HCT116 (cell line): ENCODE measurements at places on chromosomes 1 and 21. TPM values are rescaled to one million over a fixed set of nuclear protein-coding genes. Genes with fewer than 3 reads are reported as not detected.
A peak's percentile ranks its signal among the peaks of the same experiment; 100 is the strongest.

GRCh38 chr1:220747437-220748088, 559 bp upstream of the MTARC2 start:
- H3K27ac ChIP-seq: peak overlapping the region; percentile 71
- DNase-seq: no peak
- H3K4me1 ChIP-seq: peaks cover 6% of the 10 kb centered on the region; the same call in 1 of the 2 replicates

DNA sequence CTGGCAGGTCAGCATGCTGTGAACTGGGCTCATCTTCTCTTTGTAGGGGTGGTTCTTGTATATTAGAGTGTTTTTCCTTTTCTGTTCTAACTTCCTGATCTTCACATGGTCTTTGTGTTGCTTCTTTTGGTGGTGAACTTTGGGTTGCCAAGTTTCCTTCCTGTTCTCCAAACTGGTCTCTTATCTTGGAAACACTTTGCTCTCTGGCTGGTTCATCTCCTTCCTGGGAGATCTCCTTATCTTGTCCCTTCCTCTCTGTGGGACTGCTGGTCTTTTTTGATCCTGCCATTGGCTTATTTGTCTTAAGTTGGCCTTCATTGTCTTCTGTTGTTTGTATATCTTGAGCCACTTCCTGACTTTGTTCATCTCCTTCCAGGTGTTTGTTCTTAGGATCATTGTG, 2.1 kb downstream of the TCHHL1 start:
- no peaks in the 10 kb centered on the region for H3K36me3 ChIP-seq
- no peak overlapping the region for H3K4me3 ChIP-seq
- H3K4me1 ChIP-seq: peaks cover 4% of the 10 kb centered on the region; the same call in 1 of the 2 replicates
- no peak for DNase-seq
- peaks cover 44% of the 10 kb centered on the region for H3K27me3 ChIP-seq

GRCh38 chr1:67780637-67781036, 52.6 kb downstream of the GNG12 start:
- H3K36me3 ChIP-seq: no peaks in the 10 kb centered on the region; the same call in 1 of the 2 replicates
- no peaks in the 10 kb centered on the region for H3K27me3 ChIP-seq
- no peak for DNase-seq
- no peaks in the 10 kb centered on the region for H3K4me1 ChIP-seq
- no peak overlapping the region for H3K27ac ChIP-seq

- no peak overlapping the region for H3K27ac ChIP-seq
- H3K4me1 ChIP-seq: peaks cover 9% of the 10 kb centered on the region; the same call in 1 of the 2 replicates
- no peak overlapping the region for H3K4me3 ChIP-seq
- no peaks in the 10 kb centered on the region for H3K27me3 ChIP-seq
Measured at GRCh38 chr1:241706257-241706656, 54.2 kb downstream of the WDR64 start.

DNA sequence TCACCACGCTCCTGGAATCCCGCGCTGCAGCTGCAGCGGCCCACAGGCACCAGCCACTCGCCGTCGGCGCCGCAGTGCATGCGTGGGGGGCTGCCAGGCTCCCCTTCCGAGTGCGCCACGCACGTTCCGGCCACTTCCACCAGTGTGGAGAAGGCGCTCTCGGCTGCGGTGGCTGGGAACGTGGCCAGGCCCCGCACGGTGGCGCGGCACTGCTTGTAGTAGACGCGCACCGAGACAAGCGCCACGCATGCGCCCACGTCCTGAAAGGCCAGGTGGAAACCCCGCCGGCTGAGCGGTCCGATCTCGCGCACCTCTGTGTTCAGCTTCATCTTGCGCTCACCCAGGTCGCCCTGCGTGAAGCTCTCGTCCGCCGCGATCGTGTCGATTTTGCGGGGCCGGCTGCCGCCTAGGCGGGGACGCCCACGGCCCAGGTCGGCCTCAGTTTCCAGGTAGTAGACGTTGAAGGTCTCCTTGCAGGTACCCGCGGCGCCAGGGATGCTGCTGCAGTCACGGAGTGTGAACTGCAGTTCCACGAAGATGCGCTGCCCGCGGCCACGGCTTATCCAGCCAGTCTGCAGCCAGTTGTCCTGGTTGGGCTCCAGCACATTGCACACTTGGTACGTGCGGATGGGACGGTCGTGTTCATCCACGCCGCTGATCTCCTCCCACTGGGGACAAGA, 3.4 kb downstream of the EPHA10 start:
- no peak overlapping the region for H3K27ac ChIP-seq
- no peak for DNase-seq
- no peaks in the 10 kb centered on the region for H3K36me3 ChIP-seq
- no peak overlapping the region for H3K4me3 ChIP-seq

- no peak overlapping the region for H3K27ac ChIP-seq
- H3K27me3 ChIP-seq: no peaks in the 10 kb centered on the region
- no peak for DNase-seq
- no peaks in the 10 kb centered on the region; the same call in 1 of the 2 replicates for H3K36me3 ChIP-seq
Measured at GRCh38 chr21:43734928-43735229, 15.9 kb downstream of the PDXK start.

DNA sequence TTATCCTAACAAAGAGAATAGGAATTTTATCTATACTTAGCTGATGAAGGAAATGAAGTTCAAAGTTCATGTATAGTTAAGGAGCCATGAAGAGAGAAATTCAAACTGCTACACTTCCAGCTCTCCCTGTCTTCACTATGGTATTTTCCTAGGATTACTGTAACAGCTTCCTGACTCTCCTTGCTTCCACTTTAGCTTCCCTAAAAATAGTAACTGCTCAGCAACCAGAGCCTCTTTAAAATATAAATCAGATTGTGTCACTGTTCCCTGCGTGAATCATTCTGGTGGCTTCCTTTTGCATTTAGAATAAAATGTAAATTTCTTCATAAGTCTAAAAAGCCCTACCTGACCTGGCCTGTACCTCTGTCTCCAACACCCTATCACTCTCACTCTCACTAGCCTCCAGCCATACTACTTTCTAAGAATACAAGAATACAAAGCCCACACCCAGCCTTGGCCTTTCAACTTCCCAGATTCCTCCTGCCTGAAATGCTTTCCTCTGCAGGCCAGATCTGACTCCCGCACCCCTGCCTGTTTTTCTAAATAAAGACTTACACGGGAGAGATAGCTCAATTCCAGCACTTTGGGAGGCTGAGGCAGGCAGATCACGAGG, 30.5 kb downstream of the OR10J1 start:
- no peaks in the 10 kb centered on the region for H3K4me1 ChIP-seq
- peaks cover 22% of the 10 kb centered on the region for H3K27me3 ChIP-seq
- H3K27ac ChIP-seq: no peak overlapping the region
- no peak for DNase-seq
- H3K4me3 ChIP-seq: no peak overlapping the region

- no peaks in the 10 kb centered on the region for H3K4me1 ChIP-seq
- no peaks in the 10 kb centered on the region for H3K27me3 ChIP-seq
- no peak overlapping the region for H3K27ac ChIP-seq
- DNase-seq: no peak
- H3K4me3 ChIP-seq: no peak overlapping the region
Measured at GRCh38 chr21:24411429-24411828, 1195.9 kb downstream of the MRPL39 start.

DNA sequence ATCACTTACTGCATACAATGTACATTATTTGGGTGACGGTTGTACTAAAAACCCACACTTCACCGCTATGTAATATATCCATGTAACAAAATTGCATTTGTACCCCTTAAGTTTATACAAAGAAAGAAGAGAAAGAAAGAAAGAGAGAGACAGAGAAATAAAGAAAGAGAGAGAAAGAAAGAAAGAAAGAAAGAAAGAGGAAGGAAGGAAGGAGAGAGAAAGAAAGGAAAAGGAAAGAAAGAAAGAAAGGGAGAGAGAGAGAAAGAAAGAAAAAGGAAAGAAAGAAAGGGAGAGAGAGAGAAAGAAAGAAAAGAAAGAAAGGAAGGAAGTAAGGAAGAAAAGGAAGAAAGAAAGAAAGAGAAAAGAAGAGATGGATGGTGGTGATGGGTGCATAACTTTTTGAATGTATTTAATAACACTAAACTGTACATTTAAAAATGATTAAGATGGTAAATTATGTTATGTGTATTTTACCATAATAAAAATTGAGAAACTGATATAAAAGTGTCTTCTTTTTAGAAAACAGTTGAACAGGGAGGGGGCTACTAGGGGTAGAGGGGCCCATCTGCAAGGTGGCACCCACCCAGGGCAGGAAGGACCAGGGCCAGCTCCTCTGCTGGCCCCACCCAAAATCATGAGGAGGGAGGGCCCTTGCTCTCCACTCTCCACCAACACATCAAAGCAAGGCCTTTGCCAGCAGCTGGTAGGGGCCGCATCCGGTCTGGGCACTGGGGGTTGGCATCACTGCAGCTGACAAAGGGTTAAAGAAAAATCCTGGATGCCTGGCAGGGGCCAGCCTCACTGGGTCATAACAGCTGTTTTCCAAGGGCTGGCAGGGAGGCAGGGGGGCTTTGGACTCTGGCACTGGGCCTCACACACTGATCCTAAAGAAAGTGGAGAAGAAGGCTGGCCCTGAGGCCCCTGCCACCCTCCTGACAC, 153.9 kb upstream of the EDN2 start:
- DNase-seq: no peak
- H3K4me1 ChIP-seq: peaks cover 11% of the 10 kb centered on the region; the same call in 1 of the 2 replicates
- no peaks in the 10 kb centered on the region for H3K27me3 ChIP-seq

GRCh38 chr1:226749467-226749866, 10.4 kb upstream of the ITPKB start:
- no peak for DNase-seq
- no peaks in the 10 kb centered on the region for H3K36me3 ChIP-seq
- no peaks in the 10 kb centered on the region for H3K4me1 ChIP-seq
- no peak overlapping the region for H3K27ac ChIP-seq
- no peaks in the 10 kb centered on the region for H3K27me3 ChIP-seq

- no peaks in the 10 kb centered on the region for H3K36me3 ChIP-seq
- H3K27me3 ChIP-seq: no peaks in the 10 kb centered on the region
- H3K27ac ChIP-seq: no peak overlapping the region
- H3K4me3 ChIP-seq: no peak overlapping the region
- H3K4me1 ChIP-seq: peaks cover 10% of the 10 kb centered on the region
Measured at GRCh38 chr1:209402697-209403096, 180.8 kb upstream of the CAMK1G start.

DNA sequence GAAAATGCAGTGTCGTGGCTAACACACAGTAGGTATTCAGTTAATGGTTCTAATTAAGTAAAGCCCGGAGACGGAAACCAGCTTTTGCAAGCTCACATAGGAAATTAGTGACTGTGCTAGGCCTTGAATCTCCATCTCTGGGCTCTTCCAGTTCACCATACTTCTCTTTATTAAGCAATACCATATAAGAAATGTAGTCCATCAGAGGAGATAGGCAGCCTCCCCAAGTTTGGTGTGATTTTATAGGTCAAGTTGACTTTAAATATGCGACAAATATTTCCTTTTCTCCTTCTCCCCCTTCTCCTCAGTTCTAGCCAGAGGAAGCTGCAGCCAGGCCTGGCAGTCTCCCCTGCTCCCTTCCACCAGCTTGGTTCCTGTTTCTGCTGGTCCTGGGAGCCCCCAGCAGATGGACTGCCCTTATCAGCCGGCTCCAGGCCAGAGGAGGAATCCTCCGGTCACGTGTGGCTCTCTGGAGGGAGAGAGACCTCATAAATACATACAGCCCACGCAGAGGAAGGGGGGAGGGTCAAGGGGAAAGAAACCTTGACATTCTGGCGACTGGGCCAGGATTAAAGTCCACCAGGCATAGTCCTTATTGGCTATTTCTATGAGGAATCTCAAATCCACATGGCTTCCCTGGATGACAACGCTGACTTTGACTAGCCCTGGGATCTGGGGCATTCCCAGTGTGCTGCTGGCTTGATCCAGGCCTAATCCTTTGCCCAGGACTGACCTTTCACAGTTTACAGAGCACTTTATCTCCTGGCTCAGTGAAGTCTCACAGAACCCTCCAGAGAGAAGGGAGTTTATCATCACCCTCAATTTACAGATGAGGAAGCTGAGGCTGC, 115.1 kb upstream of the JUN start:
- no peaks in the 10 kb centered on the region for H3K36me3 ChIP-seq
- no peak overlapping the region for H3K4me3 ChIP-seq
- no peak for DNase-seq
- no peak overlapping the region for H3K27ac ChIP-seq
- peaks cover 23% of the 10 kb centered on the region for H3K4me1 ChIP-seq

DNA sequence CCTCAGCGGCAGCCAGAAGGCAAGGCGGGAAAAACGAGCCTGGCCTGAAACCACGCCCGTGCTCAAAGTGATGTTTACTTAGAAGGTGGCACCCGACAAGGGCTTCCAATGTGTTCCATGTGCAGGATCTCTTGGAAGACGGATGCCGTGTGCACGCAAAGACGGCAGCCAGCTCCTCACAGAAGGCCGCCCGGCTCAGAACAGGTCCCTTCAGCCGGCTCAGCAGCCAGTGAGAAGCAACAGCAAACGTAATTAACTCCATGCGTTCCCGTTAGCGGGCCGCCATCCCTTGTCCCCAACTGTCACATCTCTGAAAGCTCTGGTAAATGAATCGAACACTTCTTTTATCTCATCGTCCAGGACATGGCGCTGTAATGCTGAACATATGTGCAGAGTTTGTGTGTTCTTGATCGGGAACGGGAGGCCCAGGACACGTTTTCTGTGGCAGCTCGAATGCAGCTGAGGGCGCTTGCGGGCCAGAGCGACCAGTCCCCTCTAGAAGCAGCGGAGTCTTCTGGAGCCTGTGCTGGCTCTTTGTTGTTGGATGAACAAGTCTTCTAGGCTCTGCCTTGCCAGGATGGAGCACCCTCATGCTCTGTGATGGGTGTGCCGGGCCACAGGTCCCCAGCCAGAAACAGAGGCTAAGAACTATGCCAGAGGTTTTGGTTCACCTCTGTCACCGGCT, 94.6 kb upstream of the ARHGEF16 start:
- H3K4me3 ChIP-seq: no peak overlapping the region
- H3K27ac ChIP-seq: no peak overlapping the region
- no peaks in the 10 kb centered on the region for H3K27me3 ChIP-seq
- H3K4me1 ChIP-seq: no peaks in the 10 kb centered on the region
- DNase-seq: no peak

DNA sequence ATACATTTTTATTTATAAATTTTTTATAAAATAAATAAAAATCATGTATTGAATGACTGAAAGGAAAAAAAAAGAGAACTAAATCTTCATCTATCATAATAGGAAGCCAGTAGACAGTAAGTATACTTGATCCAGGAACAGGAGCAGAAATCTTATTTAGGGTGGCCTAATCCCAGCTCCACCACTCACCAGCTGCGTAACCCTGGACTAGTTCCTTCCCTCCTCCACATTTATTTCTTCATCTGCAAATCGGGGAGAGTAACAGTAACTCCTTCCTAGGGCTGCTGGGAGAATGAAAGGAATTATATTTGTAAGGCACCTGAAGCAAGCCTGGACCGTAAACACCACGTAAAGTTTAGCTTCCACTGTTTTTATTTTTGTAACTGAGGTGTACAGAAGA, 17.9 kb downstream of the GLIS1 start:
- peaks cover 13% of the 10 kb centered on the region; the same call in 1 of the 2 replicates for H3K27me3 ChIP-seq
- DNase-seq: no peak
- H3K4me3 ChIP-seq: no peak overlapping the region
- H3K36me3 ChIP-seq: no peaks in the 10 kb centered on the region

GRCh38 chr1:25105836-25106235, 126.5 kb downstream of the SYF2 start:
- H3K4me1 ChIP-seq: no peaks in the 10 kb centered on the region
- no peak overlapping the region for H3K27ac ChIP-seq
- no peak for DNase-seq
- H3K27me3 ChIP-seq: no peaks in the 10 kb centered on the region
- H3K4me3 ChIP-seq: no peak overlapping the region

PCAT6 gene
- total RNA-seq: 1.9 TPM

WDR64 gene
- not detected for total RNA-seq

NFASC gene
- 0.57 TPM for total RNA-seq
